ENCODE measurements at places on chromosomes 1 and 21.

DNA sequence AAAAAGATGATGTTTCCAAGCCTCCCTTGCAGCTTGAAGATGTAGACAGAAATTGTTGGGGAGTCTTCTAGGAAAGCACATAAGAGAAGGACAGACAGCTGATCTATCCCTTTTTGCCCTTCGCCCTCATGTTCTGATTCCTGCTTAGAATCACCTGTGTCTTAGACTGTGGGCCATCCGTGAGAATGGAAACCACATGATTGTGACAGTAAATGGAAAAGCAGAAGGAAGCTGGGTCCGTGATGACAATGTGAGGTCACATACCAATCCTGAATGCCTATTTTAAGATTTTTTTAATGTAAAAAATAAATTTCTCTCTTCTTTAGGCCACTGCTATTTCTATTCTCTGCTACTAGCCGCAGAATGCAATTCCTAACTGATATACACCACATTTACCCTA lies 67.7 kb upstream of the C1orf87 start:
- no peak for DNase-seq

DNA sequence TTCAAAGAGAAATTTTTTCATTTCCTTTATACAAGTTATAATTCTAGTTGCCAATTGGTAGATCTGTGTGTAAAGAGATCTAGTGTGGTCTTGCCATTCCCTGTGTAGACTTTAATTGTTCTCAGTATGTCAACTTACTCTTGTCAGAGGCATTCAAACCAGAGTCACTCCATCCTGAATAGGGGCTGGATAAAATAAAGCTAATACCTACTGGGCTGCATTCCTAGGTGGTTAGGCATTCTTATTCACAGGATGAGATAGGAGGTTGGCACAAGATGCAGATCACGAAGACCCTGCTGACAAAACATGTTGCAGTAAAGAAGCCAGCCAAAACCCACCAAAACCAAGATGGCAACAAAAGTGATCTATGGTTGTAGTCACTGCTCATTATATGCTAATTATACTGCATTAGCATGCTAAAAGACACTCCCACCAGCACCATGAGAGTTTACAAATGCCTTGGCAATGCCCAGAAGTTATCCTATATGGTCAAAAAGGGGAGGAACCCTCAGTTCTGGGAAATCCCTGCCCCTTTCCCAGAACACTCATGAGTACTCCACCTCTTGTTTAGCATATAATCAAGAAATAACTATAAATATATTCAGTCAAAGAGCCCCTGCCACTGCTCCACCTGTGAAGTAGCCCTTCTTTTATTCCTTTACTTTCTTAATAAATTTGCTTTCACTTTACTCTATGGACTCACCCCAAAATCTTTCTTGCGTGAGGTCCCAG lies 74.0 kb upstream of the ADAMTS5 start:
- no peak for DNase-seq

DNA sequence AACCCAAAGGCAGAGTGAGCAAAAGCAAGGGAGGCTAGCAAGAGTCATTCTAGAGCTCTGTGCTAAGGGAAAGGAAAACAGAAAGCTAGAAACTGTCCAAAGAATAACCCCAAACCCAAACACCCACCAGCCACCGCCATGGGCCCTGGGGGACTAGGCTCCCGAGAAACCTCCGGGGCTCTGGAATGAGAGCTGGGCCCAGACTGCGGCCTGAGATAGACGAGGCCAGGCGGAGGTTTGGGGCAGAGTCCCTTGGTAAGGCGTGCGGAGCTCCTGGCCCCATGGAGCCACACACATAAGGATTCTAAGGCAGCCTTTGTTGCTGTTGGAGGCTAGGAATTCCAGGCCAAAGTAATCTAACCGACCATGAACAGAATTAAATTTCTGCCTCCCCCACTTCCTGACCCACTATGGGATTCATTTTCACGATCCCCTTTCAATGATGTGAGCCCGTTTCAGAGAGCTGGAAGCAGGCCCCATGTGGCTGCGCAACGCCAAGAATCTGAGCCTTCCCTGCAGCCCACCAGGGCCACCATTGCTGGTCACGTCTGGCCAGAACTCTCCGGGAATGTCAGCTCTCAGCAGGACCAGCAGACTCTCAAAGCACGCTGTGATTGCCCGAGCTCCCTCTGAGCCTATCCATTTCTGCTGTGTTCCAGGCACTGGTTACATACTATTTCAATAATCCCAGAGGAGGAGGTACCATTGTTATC lies 145.0 kb downstream of the TRABD2B start:
- no peak for DNase-seq

GRCh38 chr1:174968750-174969244 lies 30.9 kb upstream of the CACYBP start:
- no peak for DNase-seq

DNA sequence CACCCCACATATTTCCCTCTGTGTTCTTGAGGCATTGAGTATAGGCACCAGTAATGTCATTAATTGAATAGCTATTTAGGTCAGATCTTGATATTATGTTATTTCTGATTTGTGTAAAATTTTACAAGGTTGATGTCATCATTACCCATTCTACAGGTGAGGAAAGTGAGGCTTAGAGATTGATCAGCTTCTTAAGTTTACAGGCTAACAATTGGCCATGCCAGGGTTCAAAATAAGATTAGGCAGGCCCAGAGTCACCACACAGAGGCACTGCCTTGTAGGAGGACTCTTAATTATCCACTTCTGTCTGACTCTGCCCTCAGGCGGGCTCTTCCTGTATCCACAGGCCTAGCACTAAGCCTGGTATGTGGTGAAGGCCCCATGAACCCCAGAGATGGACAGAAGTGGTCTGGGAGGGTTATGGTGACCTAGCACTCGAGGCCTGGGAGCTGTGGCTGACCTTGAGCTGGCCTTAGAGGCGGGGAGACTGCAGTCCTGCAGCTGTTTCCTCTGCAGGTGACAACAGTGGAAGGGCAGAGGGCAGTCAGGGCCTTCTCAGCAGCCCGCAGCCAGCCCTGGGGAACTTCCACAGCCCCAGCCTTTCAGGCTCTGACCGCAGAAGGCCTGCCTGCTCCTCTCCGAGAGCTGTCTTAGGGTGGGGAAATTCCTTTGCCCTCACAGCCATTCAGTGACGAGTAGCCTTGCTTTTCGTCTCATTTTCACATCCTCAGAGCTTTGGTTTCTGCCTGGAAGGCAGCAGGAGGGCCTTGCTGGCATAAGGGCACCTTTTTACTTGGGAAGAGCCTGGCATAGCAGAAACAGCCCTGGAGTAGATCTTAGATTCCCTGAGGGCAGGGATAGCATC lies 12.2 kb downstream of the ZDHHC18 start:
- DNase-seq: peak; percentile 61

GRCh38 chr1:65344171-65344814 lies 35.0 kb downstream of the DNAJC6 start:
- DNase-seq: no peak

DNA sequence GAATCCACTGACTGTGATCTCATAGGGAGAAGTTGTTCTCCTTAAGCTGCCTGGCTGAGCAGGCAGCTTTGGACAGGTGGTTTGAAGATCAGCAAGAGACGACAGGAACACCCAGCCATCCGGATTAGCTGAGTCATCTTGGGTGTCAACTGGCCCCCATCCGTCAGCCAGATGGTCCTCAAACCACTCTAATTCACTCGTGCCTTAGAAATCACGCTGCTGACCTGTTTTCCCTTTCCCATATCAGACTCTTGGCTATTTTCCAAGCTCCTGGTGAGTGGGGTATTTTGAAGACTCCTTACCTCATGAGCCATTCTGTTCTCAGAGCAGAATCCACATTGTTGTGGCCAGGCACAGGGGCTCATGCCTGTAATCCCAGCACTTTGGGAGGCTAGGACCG lies 149.1 kb upstream of the L1TD1 start:
- no peak for DNase-seq

DNA sequence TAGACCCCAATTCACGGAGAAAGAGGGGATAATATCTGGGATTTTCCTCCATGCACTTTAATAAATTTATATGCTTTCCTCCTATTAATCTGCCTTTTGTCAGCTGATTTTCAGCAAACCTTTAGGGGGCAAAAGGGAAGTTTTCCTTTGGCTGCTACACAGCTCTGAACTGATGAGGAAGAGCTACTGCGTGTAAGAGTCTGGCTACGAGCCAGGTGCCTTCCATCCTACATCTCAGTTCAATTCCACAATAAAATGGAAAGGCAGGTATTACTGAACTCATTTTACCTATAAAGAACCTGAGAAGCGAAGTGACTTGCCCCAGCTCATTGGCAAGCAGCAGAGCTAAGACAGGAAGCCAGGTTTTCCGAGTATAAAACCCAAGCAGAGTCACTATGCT lies 28.3 kb upstream of the ZNF326 start:
- DNase-seq: no peak

DNA sequence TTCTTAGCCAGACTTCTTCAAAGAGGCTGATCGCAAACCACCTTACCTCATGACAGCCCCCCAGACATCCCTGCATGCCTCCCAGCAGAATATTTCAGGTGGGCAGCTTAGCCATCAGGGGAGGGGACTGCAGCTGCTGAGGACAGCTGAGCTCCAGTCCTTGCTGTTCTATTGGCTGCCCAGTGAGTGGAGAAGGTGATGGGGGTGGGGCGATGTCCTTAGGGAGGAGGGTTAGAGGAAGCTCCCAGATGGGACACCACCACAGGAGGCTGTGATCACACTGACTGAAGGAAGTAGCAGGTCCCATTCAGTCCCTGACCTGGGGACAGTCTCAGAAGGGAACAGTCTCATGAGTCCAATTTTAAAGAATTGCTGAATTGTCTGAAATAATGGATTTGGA lies 38.3 kb downstream of the GJA5 start:
- no peak for DNase-seq

- DNase-seq: no peak
These were observed 34.4 kb downstream of the CAPZB start for GRCh38 chr1:19450811-19451515.

- DNase-seq: no peak
These were observed 468.9 kb downstream of the DPYD start for GRCh38 chr1:97451944-97452343.

Data from activated T-helper 9 cell treated with anti-CD3 and anti-CD28 coated beads, Interleukin-2, amount 50 U/mL, for 16 hours (primary cell).